Lung (tissue), 17 donors: ENCODE measurements at places on chromosomes 7 and 10. TPM values are rescaled to one million over a fixed set of nuclear protein-coding genes. Genes with fewer than 3 reads are reported as not detected.

GRCh38 chr10:119006451-119007210, 22.9 kb upstream of the NANOS1 start:
- H3K36me3 ChIP-seq: no peaks in the 10 kb centered on the region
- H3K27ac ChIP-seq: no peak overlapping the region
- H3K4me1 ChIP-seq: peaks cover 8% of the 10 kb centered on the region
- H3K27me3 ChIP-seq: no peaks in the 10 kb centered on the region
- DNase-seq: peak; percentile 23

- H3K36me3 ChIP-seq: peaks cover 2% of the 10 kb centered on the region
- peak; percentile 70 for DNase-seq
- no peak overlapping the region for H3K27ac ChIP-seq
Observed at GRCh38 chr7:102918845-102919244, 6.0 kb downstream of the LRRC17 start.

Gene FAS
- 35.1 TPM for total RNA-seq

DNA sequence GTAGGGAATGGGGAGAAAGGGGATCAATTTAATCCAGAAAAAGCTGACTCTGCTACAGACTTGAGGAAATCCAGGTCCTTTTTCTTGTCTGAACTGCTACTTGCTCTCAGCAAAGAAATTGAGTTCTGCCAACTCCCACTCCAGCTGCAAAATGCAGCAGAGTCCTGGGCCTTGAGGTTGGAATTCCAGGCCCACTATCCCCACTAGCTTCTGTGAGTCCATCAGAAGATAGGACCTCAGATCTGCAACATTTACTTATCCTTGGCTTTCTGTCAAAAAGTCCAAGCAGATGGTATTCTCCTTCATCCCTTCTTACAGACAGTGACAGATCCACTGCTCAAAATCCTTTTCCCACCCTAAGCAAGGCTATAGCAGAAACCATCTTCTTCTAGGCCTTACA, 219.2 kb downstream of the ARHGAP12 start:
- no peaks in the 10 kb centered on the region for H3K36me3 ChIP-seq
- H3K27ac ChIP-seq: no peak overlapping the region
- peaks cover 13% of the 10 kb centered on the region for H3K4me1 ChIP-seq
- no peaks in the 10 kb centered on the region for H3K27me3 ChIP-seq
- H3K4me3 ChIP-seq: no peak overlapping the region

Gene CYP3A7
- 0.64 TPM for total RNA-seq

- H3K4me1 ChIP-seq: no peaks in the 10 kb centered on the region
- DNase-seq: no peak
- no peaks in the 10 kb centered on the region for H3K27me3 ChIP-seq
- H3K27ac ChIP-seq: no peak overlapping the region
Observed at GRCh38 chr7:140684066-140684950, 11.6 kb downstream of the ADCK2 start.

GRCh38 chr7:138515001-138515528, 55.0 kb downstream of the TRIM24 start:
- H3K27me3 ChIP-seq: no peaks in the 10 kb centered on the region
- H3K36me3 ChIP-seq: peaks cover 8% of the 10 kb centered on the region
- no peak for DNase-seq
- peaks cover 4% of the 10 kb centered on the region for H3K4me1 ChIP-seq
- H3K4me3 ChIP-seq: no peak overlapping the region

Gene SPOCK2
- 103 TPM for total RNA-seq

DNA sequence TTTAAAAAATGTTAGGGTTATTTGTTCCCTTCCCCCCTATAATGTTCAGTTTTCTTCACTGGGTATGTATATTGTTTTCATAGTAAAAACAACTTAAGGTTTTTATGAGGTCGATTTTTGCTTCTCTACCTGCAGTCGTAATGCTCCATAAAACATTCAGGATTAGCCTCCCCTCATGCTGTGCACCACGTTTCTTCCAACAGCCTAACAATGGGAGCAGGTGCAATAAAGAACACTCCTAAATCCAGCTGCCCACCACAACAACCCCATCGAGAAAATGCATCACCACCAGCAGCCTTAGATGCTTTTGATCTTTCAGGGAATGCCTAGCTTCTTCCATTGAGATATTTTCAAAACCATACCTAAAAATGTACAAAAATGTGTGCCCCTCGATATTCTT, 111.1 kb downstream of the ADAM12 start:
- no peak overlapping the region for H3K27ac ChIP-seq
- no peak for DNase-seq
- H3K4me1 ChIP-seq: no peaks in the 10 kb centered on the region
- no peaks in the 10 kb centered on the region for H3K27me3 ChIP-seq
- H3K4me3 ChIP-seq: no peak overlapping the region

Gene DGKB
- 0.06 TPM for total RNA-seq

Gene WDR86
- 19.7 TPM for total RNA-seq

DNA sequence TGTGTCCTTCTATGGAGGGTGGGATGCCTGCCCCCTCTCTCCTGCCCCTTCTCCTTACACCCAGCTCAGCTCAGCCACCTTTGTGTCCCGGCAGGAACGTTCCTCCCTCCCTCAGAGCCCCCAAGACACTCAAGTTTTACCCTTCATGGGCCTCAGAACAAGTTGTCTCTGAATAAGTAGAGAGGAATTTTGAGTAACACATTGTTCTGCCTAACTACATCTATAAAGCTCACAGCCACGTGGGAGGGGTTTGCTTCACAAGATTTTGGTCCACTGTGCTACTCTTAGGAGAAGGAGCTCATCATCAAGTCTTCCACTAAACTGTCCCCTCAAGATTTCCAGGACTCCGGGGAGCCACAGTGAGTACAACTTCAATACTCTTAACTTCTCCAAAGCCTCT, 51.6 kb upstream of the ZNF32 start:
- DNase-seq: no peak
- H3K27ac ChIP-seq: no peak overlapping the region
- H3K27me3 ChIP-seq: peaks cover 5% of the 10 kb centered on the region
- no peak overlapping the region for H3K4me3 ChIP-seq

DNA sequence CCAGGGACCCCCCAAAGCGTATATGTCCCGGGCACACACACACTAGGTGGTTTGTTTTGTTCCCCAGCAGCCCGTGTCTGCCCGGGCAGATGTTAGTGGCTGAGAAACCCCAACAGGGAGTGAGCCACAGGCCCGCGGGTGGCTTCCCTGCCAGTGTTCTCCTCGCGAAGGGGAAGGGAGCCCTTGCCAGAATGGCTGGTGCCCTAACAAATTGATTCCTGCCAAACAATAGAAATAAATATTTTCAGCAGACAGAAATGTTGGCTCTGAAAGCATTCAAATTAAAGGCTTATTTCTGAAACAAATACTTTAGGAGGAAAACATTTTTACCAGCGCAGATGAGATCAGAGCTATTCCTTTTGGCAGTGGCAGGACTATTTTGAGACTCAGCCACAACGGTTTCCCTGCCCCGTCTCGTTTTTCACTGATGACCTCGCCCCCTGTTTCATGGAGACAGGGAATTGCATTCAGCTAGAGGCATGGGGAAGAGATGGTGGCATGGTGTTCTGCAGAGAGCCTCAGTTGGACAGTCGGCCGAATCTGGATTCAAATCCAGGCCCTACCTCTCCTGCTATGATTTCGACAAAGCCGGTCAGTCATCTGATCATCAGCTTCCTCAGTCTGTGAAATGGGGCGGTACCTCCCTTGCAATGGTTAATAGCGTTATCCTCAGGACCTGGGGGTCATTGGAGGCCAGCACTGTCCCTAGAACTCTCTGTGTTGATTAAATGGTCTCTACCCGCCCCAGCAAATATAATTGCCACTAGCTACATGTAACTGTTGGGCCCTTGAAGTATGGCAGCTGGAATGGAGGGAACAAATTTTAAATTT, 84.5 kb downstream of the CUX1 start:
- peaks cover 17% of the 10 kb centered on the region for H3K4me1 ChIP-seq
- DNase-seq: peak; percentile 42
- H3K36me3 ChIP-seq: no peaks in the 10 kb centered on the region
- no peak overlapping the region for H3K27ac ChIP-seq
- H3K4me3 ChIP-seq: no peak overlapping the region

DNA sequence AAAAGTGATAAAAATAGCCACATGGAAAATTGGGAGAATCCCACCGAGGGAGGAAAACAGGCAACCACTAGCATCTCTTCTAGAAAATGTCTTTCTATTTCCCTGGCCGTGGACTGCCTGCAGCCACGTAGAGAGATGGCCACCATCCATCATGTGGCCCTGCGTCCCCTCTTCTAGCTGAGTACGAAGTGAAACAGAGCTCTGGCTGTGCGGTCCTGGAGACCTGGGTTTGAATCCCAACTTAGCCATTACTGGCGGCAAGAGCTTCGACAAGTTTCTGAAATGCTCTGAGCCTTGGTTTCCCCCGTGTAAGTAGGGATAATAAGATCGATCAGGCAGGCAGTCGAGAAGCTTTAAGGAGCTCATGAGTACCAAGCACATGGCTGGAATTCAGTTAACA, 32.9 kb downstream of the ZCCHC24 start:
- no peaks in the 10 kb centered on the region for H3K36me3 ChIP-seq
- no peaks in the 10 kb centered on the region for H3K27me3 ChIP-seq
- no peak for DNase-seq
- H3K4me3 ChIP-seq: no peak overlapping the region
- no peak overlapping the region for H3K27ac ChIP-seq

- no peaks in the 10 kb centered on the region for H3K27me3 ChIP-seq
- DNase-seq: peak; percentile 97
- no peak overlapping the region for H3K27ac ChIP-seq
- H3K4me1 ChIP-seq: peaks cover 53% of the 10 kb centered on the region
Observed at GRCh38 chr7:28953633-28954032, 4.5 kb downstream of the TRIL start.

DNA sequence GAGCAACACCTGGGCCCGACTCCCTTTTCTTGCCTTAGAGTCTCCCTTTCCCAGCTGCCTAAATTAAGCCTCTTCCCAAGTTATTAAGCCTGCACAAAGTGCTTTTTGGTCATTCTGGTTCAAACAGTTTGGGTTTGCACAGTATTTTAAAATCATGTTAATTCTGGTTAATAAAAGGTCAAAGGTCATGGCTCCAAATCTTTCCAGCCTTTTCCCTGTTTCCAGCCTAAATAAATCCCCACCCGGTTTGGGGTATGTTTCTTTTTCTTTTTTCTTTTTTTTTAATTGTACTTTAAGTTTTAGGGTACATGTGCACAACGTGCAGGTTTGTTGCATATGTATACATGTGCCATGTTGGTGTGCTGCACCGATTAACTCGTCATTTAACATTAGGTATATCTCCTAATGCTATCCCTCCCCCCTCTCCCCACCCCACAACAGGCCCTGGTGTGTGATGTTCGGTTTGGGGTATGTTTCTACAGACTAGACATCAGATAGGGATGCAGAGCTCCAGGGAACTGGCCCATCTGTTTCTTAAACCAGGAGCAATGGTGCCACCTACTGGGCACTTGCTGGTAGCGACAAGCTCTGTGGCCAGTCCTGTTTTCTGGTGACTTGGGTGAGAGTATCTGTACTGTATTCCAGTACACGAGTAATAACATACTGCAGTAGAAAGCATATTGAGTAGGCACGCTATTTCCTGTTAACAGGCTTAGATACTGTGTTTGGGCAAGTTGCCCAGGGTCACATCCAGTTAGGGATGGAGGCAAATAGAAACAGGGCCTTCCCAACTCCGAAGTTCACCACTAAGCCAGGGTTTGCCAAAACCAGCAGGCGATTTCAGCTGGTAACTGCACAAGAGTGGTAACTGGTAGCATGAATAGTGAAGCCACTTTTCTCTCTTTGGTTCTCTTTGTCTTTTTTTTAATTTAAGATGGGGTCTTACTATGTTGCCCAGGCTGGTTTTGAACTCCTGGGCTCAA, 60.6 kb upstream of the TRIM8 start:
- H3K27me3 ChIP-seq: no peaks in the 10 kb centered on the region
- peaks cover 8% of the 10 kb centered on the region for H3K4me1 ChIP-seq
- no peaks in the 10 kb centered on the region for H3K36me3 ChIP-seq
- peak; percentile 95 for DNase-seq
- H3K4me3 ChIP-seq: no peak overlapping the region

GRCh38 chr10:7199152-7199760, 211.6 kb downstream of the SFMBT2 start:
- peaks cover 12% of the 10 kb centered on the region for H3K36me3 ChIP-seq
- H3K27me3 ChIP-seq: no peaks in the 10 kb centered on the region
- H3K4me1 ChIP-seq: no peaks in the 10 kb centered on the region
- no peak overlapping the region for H3K4me3 ChIP-seq
- no peak for DNase-seq
- H3K27ac ChIP-seq: no peak overlapping the region
